ENCODE measurements at places on chromosomes 3 and 15.

GRCh38 chr15:39242345-39242744 is 338.5 kb upstream of the THBS1 start:
- DNase-seq: no peak

- DNase-seq: no peak
These were observed 20.5 kb downstream of the GALK2 start for GRCh38 chr15:49190586-49190985.

- DNase-seq: no peak
These were observed 93.8 kb upstream of the UNC13C start for GRCh38 chr15:53884441-53884840.

DNA sequence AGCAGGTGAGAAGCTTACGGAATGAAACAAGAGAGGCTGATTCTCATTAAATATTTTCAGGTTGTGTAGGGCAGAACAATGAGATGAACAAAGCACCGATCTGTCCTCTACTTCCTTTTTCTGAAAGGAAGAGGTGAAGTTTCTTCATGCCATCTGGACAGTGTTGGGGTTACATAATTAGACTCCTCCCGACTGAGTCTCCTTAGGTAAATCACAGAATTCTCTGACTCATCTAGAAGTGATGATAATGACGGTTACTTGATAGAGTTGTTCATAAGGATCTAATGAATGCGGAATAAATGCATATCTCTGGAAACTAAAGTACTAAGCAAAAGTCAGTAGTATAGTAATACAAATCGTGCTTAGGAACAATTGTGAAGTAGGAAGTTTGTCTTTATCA is 21.2 kb downstream of the CRTC3 start:
- DNase-seq: no peak

GRCh38 chr3:31265646-31266428 is 266.9 kb upstream of the STT3B start:
- DNase-seq: no peak

DNA sequence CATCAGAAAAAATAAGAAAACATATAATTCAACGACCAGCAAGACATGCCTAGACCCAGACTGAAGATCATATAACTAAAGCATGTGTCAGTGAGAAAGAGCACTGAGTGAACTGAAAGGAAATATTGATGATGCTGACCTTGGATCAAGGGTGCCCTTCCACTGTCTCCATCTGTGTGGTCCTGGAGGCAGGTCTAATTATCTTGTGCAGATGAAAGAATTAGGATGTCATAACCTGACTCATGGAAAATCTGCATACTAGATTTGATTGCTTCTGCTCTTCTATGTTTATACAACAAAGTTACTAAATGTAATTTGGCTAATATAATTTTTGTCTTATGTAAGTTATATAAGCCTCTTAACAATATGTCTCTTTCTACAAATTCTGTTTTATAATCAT is 264.6 kb upstream of the TGFBR2 start:
- no peak for DNase-seq

GRCh38 chr3:33006571-33007286 is 55.3 kb downstream of the CCR4 start:
- DNase-seq: no peak

DNA sequence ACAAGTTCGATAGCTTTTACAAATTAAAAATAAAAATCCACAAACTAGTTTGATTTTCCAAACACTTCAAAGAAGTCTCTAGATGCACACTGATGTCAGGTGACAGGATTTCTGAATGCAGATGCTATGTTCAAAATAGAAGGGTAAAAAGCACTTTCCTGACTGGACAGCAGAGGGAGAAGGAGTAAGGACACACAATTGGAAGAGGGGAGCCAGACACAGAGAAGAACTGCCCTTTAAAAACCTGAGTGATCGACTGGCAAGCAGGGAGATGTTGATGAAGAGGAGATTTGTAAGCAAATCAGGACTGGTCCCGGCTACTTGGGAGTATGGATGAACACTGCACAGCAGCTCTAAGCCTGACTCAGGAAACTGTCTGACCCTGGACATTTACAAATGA is 612.8 kb downstream of the MAGI1 start:
- DNase-seq: no peak

DNA sequence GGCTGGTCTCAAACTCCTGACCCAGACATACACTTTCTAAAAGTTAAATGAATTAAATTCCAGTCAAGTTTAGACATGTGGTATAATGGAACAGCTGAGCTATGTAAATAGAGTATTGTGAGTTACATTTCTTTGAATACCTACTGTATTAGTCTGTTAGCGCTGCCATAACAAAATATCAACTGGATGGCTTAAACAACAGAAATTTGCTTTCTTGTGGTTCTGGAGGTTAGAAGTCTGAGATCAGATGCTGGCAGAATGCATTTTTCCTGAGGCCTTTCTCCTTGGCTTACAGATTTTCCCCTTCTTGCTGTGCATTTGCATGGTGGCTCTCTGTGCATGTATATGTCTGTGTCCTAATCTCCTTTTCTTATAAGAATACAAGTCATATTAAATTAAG is 101.5 kb upstream of the TGFBR2 start:
- no peak for DNase-seq

DNA sequence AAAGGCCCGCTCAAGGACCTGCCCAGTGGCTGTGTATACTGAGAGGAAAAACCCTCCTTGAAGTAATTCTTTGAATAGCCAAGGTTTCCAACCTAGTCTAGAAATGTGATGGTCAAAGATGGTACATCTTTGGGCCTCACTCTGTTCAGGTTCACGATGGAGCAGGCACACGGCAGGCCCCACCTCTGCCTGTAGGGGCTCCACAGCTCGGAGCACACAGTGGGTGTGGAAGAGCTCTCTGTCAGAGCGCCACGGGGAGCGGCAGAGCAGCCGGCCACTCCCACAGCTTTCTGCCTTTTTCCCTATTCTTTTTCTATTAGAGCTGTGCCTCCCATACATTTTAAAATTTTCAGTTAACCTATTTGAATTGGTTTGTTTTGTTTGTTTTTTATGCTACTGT is 89.5 kb downstream of the CTNNB1 start:
- no peak for DNase-seq

GRCh38 chr15:54035616-54036015 is 57.4 kb downstream of the UNC13C start:
- no peak for DNase-seq

DNA sequence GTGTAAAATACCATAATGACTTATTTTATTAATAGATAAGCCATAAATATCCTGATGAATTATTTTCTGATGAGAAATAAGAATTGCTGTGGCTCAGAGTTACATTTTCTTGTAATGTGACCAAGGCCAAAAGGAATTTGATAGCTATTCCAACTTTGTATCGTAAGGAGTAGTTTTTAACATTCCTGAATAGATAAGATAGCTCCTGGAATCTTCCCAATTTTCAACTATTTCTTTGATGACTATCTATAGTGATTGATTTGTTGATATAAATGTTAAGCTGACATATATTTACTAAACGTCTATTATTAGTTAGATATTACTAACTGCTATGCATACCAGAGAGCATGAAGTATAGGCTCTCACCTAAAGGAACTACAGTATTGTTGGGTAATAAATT is 49.1 kb upstream of the SATB1 start:
- DNase-seq: no peak

- DNase-seq: no peak
These were observed 206.0 kb upstream of the WNT5A start for GRCh38 chr3:55692957-55693558.
